Activated CD4-positive, alpha-beta T cell treated with anti-CD3 and anti-CD28 coated beads for 36 hours (primary cell): ENCODE measurements at places on chromosomes 1 and 21. TPM values are rescaled to one million over a fixed set of nuclear protein-coding genes. Genes with fewer than 3 reads are reported as not detected.

The EBNA1BP2 gene
- 100 TPM for total RNA-seq

The CACHD1 gene
- 2.3 TPM for total RNA-seq

The NLRP3 gene
- total RNA-seq, result 1.0 TPM

The TRIM45 gene
- total RNA-seq, result 0.37 TPM

The ASAP3 gene
- 0.57 TPM for total RNA-seq

The L1TD1 gene
- total RNA-seq, result 0.07 TPM

The SSR2 gene
- 197 TPM for total RNA-seq

The IL20 gene
- not detected for total RNA-seq

The ADAMTSL4 gene
- total RNA-seq, result 0.59 TPM

The ZNF691 gene
- 10.5 TPM for total RNA-seq

The RHOC gene
- 45.7 TPM for total RNA-seq

The ERO1B gene
- 2.2 TPM for total RNA-seq

The SLC9C2 gene
- total RNA-seq, result not detected

The SEMA6C gene
- total RNA-seq, result 3.2 TPM

The ARHGEF19 gene
- total RNA-seq, result 6.5 TPM

The SPRR3 gene
- not detected for total RNA-seq
